ENCODE measurements at places on chromosomes 7 and 10. TPM values are rescaled to one million over a fixed set of nuclear protein-coding genes. Genes with fewer than 3 reads are reported as not detected.

The VPS26A gene
- total RNA-seq: 61.4 TPM

The LRRC61 gene
- total RNA-seq: 11.4 TPM

The NPY4R2 gene
- 5.2 TPM for total RNA-seq

The FGFR2 gene
- total RNA-seq: 40.9 TPM

The ACTR3C gene
- total RNA-seq: 17.6 TPM

The PKD1L1 gene
- 0.40 TPM for total RNA-seq

The DNMBP gene
- 38.4 TPM for total RNA-seq

The GHRHR gene
- not detected for total RNA-seq

The LLCFC1 gene
- not detected for total RNA-seq

The AKR1B15 gene
- total RNA-seq: 10.6 TPM

The CEP41 gene
- 6.9 TPM for total RNA-seq
